ENCODE measurements at places on chromosomes 2 and 18. TPM values are rescaled to one million over a fixed set of nuclear protein-coding genes. Genes with fewer than 3 reads are reported as not detected.

- no peak for DNase-seq
Observed at GRCh38 chr2:21055879-21056790, 12.3 kb upstream of the APOB start.

DNA sequence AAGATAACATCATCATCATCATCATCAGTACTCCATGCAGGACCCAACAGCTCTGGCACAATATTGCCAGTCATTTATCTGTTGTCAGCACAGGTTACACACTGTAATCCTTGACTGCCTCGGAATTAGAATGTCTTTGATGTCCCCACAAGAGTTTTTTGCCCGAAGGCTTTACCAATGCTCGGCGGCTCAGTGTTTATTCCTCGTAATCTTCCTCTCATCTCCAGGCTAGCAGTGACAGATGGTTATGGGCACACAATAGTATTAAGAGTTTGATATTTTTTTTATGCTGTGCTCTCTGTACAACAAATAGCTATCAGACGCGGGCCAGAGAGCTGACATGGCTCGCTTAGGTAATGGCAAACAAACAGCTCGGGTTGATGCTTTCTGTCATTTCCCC is 515.2 kb downstream of the ZEB2 start:
- no peak for DNase-seq

DNA sequence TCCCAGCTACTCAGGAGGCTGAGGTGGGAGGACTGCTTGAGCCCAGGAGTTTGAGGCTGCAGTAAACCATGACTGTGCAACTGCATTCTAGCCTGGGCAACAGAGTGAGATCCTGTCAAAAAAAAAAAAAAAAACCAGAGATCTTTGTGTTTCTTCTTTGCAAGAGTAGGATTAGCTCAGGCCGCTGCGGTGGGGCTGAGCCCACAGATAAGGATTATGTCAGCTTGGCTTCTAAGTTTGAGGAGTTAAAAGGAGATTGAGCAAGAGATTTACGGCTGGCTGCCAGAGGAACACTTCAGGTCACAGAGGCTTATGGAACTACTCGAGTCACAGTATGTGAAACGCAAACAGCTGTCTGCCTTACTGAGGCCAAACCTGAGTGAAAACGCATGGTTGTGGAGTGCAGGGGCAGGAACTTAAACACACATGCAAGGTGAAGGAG is 146.7 kb upstream of the L3MBTL4 start:
- no peak for DNase-seq

GRCh38 chr2:188320861-188321260 is 29.2 kb downstream of the GULP1 start:
- no peak for DNase-seq

DNA sequence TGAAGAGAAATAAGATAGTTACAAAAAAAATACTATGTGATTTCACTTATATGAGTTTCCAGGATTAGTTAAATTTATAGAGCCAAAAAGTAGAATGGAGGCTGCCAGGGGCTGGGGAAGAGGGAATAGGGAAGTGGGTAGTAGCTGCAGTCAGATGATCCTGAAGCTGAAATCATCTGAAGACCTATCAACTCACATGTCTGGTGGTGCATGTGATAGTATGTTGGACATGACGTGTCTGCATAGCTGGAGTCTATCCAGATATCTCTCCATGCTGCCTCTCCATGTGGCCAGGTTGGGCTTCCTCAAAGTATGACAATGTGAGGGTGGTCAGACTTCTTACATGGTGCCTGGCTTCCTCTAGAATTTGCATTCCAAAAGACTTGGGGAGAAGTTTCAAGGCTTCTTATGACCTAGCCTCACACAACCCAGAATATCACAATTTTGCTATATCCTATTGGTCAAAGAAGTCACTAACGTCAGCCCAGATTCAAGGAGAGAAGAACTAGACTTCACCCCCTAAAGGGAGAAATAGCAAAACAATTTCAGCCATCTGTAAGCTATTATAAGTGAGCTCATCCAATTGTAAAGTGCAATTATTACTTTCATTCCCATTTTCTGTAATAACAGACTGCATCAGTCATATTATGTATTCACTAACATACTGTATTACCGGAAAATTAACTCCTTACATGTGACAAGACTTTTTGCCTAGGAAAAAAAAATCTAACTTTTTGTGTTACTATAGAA is 14.0 kb upstream of the ZNF396 start:
- no peak for DNase-seq

CPO gene
- polyA plus RNA-seq, result 0.90 TPM

TMEM247 gene
- polyA plus RNA-seq, result not detected

- no peak for DNase-seq
Observed at GRCh38 chr2:121142452-121142851, 142.6 kb downstream of the TFCP2L1 start.

GRCh38 chr2:223536546-223536945 is 65.6 kb downstream of the SCG2 start:
- no peak for DNase-seq

DNA sequence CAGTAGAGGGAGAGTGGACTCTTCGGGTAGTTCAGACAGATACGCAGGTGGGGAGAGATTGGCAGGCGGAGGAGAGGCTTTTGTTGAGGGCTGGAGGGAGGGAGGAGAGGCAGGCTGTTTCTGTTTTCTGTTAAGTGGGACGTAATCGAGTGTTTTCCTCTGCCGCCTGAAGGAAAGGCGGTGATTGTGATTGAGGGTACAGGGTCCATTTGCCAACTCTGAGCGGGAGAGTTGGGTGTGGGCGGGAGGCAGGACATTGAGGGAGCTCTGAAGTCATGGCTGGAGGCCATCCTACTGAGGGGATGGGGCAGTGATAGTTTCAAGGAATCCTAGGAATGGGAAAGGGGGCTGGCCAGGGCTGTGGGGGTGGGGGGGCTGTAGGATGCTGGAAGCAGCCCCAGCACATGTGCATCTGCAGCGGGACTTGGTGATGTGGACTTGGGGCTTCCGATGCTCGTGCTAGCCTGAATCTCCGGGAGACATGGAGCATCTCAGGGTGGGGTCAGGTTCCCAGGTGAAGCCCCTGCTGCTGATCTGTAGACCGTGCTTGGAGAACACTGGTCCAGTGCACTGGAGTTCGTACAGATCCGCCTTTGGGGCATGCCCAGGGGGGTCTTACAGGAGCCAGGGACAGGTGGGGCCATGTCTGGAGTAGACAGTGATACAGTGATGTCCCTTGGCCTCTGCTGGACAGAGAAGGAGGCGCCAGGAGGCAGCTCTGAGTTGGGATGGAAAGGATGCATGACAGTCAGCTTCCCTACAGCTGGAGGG is 167.5 kb downstream of the AGAP1 start:
- no peak for DNase-seq

DNA sequence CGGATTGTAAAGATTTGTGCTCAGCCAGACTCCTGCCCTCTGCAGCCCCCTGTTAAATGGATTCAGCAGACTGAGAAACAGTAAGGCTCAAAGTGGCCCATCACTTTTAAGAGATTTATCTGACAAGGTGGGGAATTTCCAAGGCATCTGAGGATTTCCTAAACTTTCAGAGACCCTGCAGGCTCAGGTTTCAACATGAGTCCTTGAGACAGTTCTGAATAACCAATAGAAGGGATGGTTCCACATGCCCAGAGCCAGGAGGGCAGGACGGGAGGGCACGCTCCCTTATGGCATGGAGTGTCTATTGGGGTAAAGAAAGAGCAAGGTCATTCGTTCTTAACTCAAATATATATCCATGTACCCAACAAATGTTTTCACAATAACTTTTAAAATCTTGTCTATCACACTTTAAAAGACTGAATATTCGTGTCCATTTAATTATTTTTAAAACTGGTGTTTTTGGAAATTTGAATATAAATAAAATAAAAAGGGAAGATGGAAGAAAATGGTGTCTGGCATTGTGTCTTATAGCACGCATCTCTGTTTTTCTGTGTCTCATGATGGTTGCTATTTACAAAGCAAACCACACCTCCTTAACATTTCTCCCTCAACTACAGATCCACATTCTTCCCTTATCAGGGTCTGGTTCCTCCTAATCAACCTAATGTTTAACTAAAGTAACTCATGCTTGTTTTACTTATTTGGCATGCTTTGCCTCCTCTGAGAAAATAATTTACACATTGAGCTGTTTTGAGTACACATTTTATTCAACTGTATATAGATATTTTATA is 56.0 kb upstream of the DSG1 start:
- no peak for DNase-seq

PDIA6 gene
- polyA plus RNA-seq, result 368 TPM

DNA sequence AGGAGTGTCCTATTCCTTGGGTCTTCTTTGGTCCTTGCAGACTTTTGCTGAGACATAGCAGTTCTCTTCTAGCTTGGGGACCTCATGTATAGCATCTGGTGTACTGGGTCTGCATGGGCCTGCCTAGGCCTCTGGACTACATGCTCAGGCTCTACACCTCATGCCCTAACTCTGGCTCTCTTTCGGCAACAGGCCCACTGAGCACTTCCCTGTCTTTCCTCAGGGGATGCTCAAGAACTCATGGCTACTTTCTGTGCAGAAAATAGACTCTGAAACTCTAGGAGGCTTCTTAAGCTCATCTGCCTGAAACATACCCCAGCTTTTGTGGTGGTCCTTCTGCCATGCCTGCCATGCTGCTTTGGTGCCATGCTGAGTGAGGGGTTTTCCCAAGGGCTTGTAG is 21.5 kb upstream of the CPS1 start:
- DNase-seq, result no peak

- DNase-seq, result no peak
Observed at GRCh38 chr2:12932192-12932591, 215.5 kb downstream of the TRIB2 start.

- no peak for DNase-seq
Observed at GRCh38 chr2:160306985-160307384, 106.9 kb upstream of the ITGB6 start.

DNA sequence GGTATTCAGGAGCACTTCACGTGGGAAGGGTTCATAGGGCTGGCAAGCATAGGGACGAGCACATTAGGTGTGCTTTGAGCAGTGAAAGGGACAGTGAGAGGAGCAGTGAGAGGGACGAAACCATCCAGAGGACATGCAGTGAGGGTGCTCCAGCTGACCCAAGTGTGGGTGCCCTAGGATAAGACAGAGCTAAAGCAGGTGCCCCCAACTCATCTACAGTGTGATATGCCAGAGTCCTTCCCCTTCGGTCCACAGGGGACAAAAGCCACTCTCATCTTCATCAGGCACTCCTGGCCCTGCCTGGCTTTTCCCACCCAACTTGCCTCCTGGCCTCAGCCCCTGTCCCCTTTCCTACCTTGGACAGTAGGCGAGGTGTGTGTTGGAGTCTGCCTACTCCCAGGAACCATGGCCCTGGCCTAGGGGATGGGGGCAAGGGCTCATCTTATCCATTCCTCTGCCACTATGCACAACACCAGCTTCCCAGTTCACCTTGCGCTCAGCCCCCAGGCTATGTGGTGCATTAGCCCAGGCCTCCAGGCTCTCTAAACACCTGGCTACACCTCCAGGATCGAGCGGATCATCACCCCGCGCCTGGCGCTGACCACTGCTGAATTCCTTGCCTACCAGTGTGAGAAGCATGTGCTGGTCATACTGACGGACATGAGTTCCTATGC is 16.1 kb upstream of the ANKRD53 start:
- DNase-seq, result no peak

SLC5A7 gene
- 2.6 TPM for polyA plus RNA-seq

TUBA3E gene
- not detected for polyA plus RNA-seq

PTH2R gene
- polyA plus RNA-seq, result 45.0 TPM

ZRANB3 gene
- polyA plus RNA-seq, result 6.8 TPM

TRIM43 gene
- polyA plus RNA-seq, result 0.66 TPM

- DNase-seq, result no peak
Observed at GRCh38 chr2:143686585-143687164, 557.5 kb downstream of the ARHGAP15 start.

GALNT14 gene
- polyA plus RNA-seq, result 30.3 TPM

- no peak for DNase-seq
Observed at GRCh38 chr2:139790136-139790535, 1009.9 kb upstream of the NXPH2 start.

DNA sequence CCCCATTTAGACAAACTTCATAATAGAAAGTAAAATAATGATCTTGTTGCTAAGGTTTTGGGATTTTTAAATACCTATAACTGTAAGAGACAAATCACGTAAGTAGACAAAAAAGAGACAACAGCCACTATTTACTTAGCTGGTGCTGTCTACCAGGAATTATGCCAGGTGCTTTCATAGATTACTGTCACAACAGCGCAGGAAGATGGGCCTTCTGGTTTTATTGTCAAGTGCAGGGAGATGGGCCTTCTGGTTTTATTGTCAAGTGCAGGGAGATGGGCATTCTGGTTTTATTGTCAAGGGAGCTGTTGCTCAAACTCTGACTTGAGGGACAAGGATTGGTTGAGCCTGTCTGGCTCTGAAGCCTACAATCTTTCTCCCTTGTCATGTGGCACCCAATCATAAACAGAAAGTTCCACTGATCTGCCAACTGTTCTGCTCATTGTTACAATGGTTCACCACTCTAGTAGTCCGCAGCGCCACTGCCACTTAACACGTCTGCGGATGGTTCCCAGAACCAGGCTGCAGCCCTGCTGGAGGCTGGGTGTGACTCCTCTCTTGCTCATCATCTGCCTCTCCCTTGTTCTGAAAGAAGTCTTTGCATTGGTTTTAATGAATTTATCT is 95.0 kb downstream of the RNF144A start:
- no peak for DNase-seq

- DNase-seq, result no peak
Observed at GRCh38 chr2:209519906-209520305, 96.1 kb downstream of the MAP2 start.

DNA sequence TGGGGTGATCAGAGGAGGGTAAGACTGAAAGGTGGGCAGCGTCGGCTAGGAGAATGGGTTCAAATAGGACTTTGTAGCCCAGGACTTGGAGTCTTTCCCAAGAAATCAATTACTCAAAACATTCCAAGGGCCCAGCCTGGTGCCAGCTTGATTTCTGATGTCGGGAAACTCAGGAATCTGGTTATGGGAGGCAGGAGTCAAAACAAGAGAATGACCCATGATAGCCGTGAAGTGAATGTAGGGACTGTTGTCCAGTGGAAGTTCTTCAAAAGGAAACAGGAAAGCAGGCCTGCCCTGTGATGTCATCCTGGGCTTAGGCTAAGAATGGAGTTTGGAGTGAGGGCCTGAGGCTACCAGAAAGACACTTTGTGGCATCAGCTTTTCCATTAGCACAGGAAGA is 67.4 kb upstream of the SLC14A2 start:
- DNase-seq, result no peak

DNA sequence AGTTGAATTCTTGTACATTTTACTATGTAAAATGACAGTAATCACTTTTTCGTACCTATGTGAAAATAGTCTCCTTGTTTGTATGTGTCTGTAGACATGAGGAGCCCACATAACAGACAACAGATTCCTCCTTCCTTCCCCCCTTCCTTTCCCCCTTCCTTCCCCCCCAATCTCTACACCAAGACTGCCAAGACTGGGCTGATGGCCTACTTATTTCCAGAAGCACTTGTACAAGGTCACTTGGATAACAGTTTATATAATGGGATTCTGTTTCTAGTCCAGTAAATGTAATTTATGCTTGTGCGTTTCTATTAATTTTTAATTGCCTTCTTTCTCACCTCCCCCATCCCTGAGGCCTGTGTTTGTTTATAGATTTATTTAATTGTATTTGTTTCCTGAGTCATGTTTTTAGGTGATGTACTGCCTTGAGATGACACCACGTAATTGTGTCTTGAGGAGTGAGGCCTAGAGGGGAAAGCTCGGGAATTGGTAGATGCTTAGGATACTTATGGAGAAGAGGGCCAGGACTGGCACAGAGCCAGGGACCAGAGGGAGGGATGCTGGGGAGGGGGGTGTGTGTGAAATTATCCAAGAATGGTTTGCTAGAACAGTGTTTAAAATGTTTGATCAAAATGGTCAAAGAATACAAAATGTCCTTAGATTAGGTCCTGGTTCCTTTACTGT is 12.3 kb downstream of the B3GNT2 start:
- no peak for DNase-seq

GRCh38 chr2:182066400-182067087 is 80.9 kb downstream of the PPP1R1C start:
- DNase-seq, result no peak
